ENCODE measurements at places on chromosomes 7 and 10.

DNA sequence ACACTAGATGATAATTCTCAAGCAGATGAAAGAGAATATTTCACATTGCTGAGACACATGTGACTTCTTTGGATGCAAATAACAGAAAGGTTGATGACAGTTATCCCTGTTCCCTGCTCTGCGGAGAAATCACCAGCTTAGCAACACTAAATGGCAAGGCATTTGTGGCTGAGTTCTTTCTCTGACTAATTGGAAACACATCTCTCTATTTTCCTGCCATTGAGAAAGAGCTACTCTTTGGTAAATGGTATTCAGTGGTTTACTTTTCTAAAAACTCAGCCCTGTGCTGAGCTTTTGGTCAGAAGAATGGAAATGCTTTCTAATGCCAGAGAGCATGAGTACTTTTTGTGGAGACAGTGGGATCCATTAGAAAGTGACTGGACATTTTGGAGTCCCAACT lies 771.4 kb downstream of the LRMDA start:
- DNase-seq = no peak

DNA sequence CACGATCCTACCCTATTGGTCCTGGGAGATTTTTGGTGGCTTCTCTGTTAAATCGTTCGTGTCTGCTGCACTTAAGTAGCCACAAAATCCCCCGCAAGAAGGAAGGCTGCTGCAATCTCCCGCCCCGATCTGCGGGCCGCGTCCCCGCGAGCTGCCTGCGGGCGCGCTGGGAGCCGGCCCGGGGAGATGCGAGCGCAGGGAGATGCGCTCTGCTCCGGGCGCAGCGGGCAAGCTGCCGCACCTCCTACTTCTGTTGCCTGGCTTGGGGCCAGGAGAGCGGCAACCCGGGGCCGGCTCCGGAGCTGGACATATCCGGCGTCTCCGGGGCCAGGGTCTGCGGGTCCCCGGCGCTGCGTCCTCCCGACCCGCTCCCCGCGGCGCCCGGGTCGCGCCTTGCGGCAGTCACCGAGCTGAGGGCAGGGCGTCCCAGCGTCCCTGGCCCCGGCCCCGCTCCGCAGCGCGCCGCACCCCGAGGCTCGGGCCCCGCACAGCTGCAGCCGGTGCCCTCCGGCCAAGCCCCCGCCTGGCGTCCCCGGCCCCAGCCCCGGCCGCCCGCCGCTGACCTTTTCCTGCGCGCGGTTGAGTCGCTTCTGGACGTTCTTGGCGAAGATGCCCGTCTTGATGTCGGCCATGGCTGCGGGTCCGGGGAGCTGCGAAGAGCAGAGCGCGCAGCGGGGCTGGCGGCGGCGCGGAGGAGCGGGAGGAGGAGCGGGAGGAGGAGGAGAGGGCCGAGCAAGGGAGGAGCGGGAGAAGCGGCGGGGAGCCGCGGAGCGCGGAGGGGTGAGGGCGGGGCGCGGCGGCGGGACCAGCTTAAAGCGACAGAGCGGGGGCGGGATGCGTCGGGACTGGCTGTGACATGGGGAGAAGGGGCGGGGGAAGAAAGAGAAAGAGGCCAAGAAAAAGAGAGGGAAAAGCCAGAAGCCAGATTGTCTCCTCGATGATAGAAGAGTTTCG lies at the start of gene AMPH:
AMPH (minus strand) TSS at position 654 of the 954 bp plus-strand sequence; CDS start at position 632, 22 bp downstream.
- DNase-seq = no peak

DNA sequence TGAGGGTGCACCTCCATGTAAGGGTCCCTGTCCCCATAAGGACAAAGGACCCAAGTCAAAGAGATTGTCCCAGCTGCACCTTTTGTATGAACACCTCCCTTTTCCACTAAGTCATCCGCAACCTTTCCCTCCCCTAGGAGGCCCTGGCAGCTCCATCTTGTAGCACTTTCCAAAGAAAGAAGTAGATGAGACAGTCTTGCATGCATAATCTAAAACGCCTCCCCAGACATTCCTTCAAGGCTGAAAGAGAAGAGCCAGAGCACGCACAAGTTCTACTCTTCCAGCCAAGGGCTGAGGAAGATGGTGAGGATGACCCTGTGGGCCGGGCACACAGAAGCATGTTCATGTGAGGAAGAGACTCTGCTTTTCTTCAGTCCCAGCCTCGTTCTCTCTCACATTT lies 194.4 kb downstream of the TNS3 start:
- DNase-seq = no peak

GRCh38 chr7:117780832-117781231 lies 92.4 kb downstream of the CTTNBP2 start:
- DNase-seq = no peak

Data from activated CD8-positive, alpha-beta memory T cell treated with anti-CD3 and anti-CD28 coated beads for 48 hours (primary cell).